ENCODE measurements at places on chromosomes 1 and 21. TPM values are rescaled to one million over a fixed set of nuclear protein-coding genes. Genes with fewer than 3 reads are reported as not detected.
A peak's percentile ranks its signal among the peaks of the same experiment; 100 is the strongest.

- peak; percentile 49 for ATAC-seq
These were observed 84.0 kb upstream of the USP25 start for GRCh38 chr21:15645830-15646229.

- peak; percentile 73 for ATAC-seq
These were observed 36.3 kb upstream of the IL10 start for GRCh38 chr1:206808615-206809014.

DNA sequence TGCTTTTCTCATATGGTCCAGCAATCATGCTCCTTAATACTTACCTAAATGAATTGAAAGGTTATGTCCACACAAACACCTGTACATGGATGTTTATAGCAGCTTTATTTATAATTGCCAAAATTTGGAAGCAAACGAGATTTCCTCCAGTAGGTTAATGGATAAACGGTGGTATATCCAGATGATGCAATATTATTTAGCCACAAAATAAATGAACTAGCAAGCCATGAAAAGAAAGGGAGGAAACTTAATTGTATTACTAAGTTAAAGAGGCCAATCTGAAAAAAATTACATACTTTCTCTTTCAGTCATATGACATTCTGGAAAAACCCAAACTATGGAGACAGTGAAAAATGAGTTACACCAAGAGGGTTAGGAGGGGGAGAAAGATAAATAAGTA lies 76.3 kb upstream of the LRRC7 start:
- no peak for ATAC-seq

GRCh38 chr1:109392788-109393616 lies 4.7 kb downstream of the SORT1 start:
- ATAC-seq, result peak; percentile 41

DNA sequence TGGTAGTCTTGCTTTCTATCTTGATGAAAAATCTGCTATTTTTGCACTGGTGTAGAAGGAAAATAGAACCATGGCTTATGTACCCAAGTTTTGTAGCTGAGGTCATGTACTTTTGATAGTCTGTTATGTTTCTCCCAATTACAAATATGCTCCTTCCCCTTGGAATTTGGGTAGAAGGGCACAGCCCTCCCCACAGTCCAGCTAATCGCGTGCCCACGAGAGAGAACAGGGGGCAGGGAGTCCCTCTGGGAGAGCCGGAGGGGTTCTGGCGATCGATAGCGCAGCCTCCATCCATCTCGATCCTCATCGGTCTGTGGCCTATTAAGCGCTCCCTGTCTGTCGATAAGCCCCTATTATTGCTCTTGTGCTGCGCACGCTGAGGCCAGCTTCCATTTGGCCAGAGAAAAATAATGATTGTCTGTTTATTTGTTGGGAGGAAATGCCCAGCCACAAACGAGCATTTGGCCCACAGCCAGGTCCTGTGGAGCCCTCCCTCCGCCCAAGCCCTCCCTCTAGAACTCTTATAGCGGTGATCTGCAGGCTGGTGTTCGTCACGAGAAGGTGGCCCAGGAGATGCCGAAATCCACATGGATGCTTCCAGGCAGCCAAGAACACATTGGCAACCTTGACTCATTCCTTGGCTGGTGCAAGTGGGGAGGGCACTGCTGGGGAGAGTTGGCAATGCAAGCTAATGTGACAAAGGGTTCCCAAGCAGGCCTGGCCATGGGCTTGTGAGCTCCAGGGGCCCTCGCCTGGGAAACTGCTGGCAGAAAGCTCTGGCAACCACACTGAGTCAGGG lies 134.7 kb upstream of the TNR start:
- no peak for ATAC-seq

DNA sequence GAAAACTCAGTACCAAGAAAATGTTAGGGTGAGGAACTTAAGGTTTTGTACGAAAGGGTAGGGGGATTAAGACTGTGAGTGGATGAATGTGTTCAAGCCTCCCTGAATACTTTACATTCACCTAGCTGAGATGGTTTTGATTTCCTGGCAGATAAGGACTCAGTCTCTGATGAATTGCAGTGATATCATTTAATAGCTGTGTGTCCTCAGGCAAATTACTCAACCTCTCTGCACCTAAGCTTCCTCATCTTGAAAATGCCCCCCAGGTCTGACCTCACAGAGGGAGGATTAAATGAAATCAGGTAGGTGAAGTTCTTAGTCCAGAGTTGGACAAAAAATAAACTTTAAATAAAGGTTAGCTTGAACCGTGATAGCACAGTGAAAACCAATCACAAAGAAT lies 48.4 kb downstream of the CAMK2N1 start:
- no peak for ATAC-seq

GRCh38 chr21:29928537-29928936 lies 11.3 kb downstream of the GRIK1 start:
- no peak for ATAC-seq

- no peak for ATAC-seq
These were observed 30.6 kb downstream of the VANGL1 start for GRCh38 chr1:115672224-115673009.

- no peak for ATAC-seq
These were observed 304.9 kb upstream of the DUSP10 start for GRCh38 chr1:222046684-222047263.

The CD34 gene
- total RNA-seq, result 0.14 TPM

The PTGFR gene
- 0.59 TPM for total RNA-seq
